NCI-H2171 treated with DMSO at 0.1 percent for 48 hours (cell line): ENCODE measurements at places on chromosomes 13 and 19.

- DNase-seq = no peak
Observed at GRCh38 chr13:35448465-35448864, 28.0 kb downstream of the MAB21L1 start.

DNA sequence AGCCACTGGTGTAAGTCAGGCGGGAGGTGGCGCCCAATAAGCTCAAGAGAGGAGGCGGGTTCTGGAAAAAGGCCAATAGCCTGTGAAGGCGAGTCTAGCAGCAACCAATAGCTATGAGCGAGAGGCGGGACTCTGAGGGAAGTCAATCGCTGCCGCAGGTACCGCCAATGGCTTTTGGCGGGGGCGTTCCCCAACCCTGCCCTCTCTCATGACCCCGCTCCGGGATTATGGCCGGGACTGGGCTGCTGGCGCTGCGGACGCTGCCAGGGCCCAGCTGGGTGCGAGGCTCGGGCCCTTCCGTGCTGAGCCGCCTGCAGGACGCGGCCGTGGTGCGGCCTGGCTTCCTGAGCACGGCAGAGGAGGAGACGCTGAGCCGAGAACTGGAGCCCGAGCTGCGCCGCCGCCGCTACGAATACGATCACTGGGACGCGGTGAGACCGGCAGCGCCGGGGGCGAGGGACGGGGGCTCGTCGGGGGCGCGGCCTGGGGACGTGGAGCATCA, at the start of gene ALKBH7:
ALKBH7 (plus strand) TSS at position 201 of the 502 bp plus-strand sequence; CDS start at position 228, 27 bp downstream.
- peak; percentile 99 for DNase-seq

DNA sequence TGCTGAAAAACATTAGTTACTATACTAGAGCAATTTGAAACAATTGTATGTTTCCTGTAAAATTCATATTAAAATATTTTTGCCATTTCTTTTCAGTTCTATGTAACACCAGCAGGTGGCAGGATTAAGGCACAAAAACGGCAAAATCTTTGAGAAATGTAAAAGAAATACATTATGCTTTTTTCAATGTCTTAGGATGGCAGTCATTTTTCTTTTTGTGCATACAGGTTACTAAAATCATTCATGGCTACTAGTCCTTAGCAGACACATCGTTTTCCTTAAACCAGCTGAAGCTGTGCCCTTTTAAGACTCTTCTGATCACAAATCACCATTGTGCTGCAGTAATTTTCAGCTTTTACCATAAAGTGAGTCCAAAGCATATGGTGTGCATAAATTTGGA, 800.7 kb upstream of the SLITRK5 start:
- no peak for DNase-seq

- DNase-seq = peak; percentile 35
Observed at GRCh38 chr13:25660996-25661395, 289.2 kb downstream of the ATP8A2 start.

GRCh38 chr13:83992566-83993358, 110.5 kb upstream of the SLITRK1 start:
- DNase-seq = no peak

DNA sequence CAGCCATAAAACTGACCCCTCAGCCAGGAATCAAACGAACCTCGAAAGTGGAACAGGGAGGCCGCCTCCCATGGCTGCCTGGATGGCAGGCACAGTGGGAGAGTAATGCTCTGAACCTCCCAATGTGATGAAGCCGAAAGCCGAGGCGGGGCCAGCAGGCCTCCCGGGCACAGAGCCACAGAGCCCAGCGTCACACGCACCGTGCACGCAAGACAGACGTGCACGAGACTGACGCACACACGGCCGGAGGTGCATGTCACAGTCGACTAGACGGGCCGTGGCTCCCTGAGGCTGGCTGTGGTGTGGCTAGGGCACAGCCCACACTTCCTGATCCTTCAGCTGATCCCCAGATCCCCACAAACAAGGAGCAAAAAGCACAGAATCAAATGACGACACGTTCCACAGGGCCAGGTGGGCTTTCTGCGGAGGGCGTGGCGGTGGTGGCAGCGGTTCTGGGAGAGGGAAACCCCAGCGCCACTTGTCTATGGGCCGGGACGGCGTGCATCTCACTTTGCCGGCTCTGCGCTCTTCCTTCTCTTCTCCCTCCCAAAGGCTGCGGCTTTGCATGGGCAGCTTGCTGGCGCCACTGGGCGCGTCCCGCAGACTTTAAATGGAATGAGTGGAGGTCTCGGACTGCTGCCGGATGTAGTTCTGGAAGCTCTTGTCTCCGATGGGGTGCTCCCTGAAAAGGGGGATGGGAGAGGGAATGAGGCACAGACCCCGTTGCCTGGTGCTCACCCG, 5.0 kb upstream of the C13orf46 start:
- no peak for DNase-seq

DNA sequence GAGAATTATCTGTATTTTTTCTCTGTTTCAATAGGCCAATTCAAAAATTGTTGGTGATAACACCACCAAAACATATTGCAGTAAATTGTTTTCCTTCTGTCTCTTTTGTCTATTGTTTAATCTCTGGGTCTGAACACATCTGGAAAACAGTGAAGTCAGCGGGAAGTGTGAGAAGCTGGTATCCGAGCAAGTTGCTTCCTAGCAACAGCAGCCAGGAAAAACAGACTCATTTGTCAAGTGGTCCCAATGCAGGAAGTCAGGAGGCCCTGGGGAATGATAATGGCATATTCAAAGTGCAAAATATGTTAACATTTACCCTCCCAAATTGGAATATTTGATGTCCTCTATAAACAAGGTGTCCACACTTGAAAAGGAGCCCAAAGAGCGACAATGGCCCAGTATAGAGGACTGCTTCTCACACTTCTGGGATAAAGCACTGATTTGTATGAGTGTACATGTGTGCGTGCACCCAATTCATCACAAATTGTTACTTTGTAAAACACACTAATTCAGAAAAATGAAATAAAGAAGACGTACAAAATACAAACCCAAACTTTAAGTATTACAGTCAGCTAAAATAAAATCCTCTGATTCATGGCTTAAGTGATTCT, 515.0 kb downstream of the TBC1D4 start:
- DNase-seq = peak; percentile 72

GRCh38 chr13:68439817-68440216, 1209.7 kb upstream of the PCDH9 start:
- no peak for DNase-seq

- no peak for DNase-seq
Observed at GRCh38 chr13:42569576-42570344, 4.2 kb upstream of the TNFSF11 start.

DNA sequence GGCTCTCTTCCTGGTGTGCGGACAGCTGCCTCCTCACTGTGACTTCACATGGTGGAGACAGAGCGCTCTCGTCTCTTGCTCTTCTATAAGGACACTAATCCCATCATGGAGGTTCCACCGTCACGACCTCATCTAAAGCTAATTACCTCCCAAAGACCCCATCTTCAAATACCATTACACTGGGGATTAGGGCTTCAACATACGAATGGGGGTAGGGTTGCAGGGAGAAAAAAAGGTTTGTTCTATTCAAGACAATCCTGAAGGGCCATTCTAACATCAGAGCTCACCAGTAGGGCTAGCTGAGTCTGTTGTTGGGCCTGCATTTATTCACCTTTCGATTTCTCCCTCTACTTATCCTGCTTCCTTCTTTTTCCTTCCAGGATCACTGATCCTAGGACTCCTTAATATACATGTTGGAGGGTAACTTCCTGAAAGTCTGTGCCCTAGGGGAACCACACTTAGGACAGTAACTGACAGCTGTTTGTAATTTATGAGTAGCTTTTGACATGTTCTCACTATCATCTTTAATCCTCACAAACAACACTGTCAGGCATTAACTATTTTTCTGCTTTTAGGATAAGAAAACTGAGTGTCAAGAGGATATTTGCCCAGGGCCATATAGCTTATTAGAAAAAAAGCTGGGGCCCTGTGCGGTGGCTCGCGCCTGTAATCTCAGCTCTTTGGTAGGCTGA, 18.8 kb upstream of the GTF2F2 start:
- DNase-seq = no peak

- no peak for DNase-seq
Observed at GRCh38 chr13:109803825-109804224, 17.4 kb upstream of the IRS2 start.

- DNase-seq = no peak
Observed at GRCh38 chr19:2089727-2090053, 6.4 kb downstream of the MOB3A start.

GRCh38 chr19:22634450-22634827, 315 bp downstream of the ZNF492 start:
- DNase-seq = no peak

DNA sequence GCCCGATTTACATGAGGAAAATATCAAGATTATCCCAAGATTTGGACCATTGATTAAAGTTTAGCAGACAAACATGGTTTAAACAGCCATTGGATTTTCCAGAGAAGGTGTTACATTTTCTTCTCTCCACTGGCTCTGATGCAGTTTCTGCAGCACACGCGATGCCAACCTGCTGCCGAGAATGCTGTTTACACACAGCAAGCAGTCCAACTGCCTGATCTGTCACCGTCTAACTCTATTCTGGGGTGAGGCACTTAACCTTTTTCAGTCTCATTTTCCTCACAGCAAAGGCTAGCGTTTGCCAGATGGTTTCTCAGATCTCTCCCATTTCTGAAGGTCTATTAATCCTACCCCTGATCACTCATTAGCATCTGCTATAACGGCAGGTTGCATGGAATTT, 763.5 kb upstream of the GPC6 start:
- peak; percentile 99 for DNase-seq

- no peak for DNase-seq
Observed at GRCh38 chr19:31539386-31539785, 190.2 kb upstream of the TSHZ3 start.

GRCh38 chr13:112693831-112694497, 4.1 kb downstream of the ATP11A start:
- no peak for DNase-seq

GRCh38 chr13:111508164-111508870, 187.9 kb downstream of the TEX29 start:
- no peak for DNase-seq

- peak; percentile 35 for DNase-seq
Observed at GRCh38 chr19:49635530-49636232, 4.3 kb downstream of the RRAS start.
